Right lobe of liver (tissue), 6 donors: ENCODE measurements at places on chromosomes 2 and 18.

- DNase-seq = no peak
Observed at GRCh38 chr2:150127346-150127990, 360.0 kb downstream of the RND3 start.

DNA sequence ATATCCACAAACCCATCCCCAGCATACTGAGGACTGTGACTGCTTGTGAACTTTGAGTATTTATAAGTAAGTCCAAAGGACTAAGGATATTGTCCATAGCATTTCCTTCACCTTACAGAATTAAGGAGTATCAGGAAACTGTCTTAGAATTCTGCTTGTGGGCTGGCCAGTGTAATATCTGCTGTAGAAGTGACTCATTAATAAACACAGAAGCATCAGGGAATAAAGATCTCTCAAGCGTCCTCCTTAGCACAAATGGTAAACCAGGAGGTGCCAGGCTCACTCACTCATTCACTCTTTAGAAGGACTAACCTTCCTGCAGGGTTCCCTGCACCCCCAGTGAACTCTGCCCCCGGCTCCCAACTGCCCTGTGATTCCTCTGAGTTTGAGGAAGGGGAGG, 31.0 kb downstream of the CCDC68 start:
- no peak for DNase-seq

DNA sequence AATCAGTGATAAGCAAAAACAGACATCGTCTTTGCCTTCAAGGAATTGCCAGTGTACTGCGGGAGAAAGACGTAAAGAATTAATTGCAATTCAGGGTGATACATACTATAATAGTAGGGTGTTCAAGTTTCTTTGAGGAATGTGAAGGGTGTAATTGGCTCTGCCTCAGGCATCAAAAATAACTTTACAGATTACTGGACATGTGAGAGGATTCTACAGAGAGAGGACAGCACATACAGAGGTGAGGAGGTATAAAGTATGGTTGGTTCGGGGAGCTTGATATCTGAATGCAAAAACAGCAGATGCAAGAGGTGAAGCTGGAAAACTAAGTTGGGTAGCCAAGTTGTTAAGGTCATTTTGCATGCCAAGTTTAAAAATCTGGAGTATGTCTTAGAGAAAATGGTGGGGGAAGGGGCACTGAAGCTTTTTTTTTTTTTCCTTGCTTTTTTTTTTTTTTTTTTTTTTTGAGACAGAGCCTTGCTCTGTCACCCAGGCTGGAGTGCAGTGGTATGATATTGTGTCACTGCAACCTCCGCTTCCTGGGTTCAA, 227.5 kb upstream of the FOSL2 start:
- no peak for DNase-seq

DNA sequence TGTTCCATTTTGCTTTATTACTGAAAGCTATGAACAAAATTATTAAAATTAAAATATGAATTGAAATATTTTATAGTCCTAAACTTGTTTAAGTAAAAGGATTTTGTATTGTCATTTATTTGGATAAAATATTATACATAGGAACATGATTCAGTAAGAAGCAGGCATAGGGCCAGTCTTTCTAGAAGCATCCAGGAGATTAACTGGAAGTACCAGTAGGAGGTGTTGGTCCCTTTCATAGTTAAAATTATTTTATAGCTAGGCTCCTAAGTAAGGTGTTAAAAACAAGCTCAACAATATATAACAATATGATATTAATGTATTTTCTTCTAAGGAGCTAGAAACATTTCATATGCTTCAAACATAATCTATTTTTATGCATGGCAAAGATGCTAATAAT, 43.7 kb downstream of the FIGN start:
- DNase-seq = no peak

GRCh38 chr18:33517950-33518349, 60.1 kb upstream of the ASXL3 start:
- no peak for DNase-seq

GRCh38 chr2:54416166-54416813, 39.8 kb upstream of the SPTBN1 start:
- DNase-seq = no peak

DNA sequence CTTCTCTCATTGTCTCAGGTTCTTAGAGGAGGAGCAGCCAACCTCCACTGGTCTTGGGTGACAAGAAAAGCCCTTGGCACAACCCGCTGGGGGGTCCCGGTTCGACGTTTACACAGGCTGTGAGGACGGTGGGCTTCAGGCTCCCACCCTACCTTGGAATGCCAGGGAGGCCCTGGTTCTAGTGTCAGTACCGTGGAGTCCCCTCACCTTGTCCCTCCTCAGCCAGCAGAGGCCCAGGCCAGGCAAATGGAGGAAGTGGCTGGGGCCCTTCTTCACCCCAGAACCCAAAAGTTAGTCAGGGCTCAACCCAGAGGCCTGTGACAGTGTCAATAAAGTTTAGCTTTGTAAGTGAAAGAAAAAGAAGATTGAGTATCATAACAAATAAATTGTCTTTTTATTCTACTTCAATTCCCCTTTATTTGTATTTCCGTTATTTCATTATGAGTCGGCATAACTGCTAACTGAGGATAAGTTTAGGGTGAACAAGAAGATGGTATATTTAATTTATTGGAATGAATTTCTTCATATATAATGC, 62.6 kb upstream of the ZSWIM2 start:
- DNase-seq = no peak

GRCh38 chr18:46672062-46672970, 15.3 kb upstream of the LOXHD1 start:
- no peak for DNase-seq

- DNase-seq = no peak
Observed at GRCh38 chr18:37322492-37323035, 243.0 kb downstream of the CELF4 start.

- DNase-seq = no peak
Observed at GRCh38 chr18:7740821-7741220, 173.7 kb downstream of the PTPRM start.

DNA sequence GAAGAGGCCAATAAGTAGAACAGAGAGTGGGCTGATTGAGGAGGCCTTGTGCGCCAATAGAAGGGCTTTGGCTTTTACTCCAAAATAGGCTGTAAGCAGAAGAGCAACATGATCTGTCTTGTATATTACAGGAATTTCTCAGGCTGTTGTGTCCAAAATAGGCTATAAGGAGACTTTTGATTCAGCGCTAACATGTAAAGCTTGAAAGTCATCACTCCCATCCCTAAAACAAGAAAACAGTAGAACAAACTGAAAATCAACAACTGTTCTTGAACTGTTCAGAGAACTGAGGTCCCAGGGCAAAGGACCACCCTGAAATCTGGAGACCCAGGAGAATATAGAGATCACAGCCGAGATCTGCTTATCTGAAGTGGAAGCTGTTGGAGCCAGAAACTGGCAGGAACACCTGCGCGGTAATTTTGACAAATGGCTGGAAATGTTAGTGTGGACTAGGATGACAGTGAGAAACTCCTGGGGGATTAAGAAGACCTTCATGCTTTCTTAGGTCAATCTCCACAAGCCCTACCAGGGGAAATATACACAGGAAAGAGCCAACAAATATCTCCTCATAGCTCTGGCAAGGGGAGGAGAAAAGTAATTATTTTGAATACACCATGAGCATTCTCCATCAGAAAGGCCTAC, 258.6 kb downstream of the RBM43 start:
- DNase-seq = no peak

DNA sequence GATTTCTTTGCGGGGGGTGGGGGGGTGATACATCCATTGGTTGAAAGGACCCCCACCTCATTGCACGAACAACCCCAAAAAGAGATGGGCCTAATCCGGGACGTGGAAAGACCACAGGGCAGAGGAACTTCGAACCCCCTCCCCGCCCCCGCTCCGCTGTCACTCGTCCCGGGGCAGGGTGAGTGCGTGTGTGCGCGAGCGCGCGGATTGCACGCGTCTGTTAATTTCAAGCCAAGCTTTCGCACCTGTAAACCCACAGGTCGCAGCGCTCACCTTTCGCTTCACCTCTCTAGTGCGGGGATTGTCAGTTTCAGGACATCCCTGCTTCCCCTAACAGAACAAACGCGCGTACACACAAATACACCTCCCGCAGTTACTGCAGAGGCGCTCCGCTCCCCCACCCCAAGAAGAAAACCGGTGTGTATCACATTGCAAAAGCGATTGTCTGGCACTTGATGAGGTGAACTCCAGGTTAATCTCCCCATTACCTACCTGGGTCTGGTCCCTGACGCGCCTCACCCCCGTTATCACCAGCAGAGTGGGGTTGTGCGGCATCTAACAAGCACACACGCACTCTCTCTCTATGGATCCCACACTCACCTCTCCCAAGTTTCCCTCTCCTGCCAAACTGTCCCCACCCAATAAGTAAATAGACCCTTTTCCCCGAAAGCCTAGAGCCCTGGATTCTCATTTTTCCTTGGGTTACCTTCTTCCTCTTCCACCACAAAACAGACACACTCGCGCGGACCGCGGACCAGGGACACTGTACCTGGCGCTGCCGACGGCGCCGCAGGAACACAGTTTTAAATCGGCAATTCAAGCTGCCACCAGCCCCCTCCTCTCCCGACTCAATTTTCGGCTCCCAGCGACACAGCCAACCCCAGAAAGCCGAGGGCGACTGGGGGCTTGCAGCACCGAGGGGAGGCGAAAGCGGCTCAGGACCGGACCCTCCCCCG, 1.0 kb downstream of the CYP26B1 start:
- no peak for DNase-seq

GRCh38 chr18:56316727-56317126, 321.7 kb downstream of the TXNL1 start:
- no peak for DNase-seq

DNA sequence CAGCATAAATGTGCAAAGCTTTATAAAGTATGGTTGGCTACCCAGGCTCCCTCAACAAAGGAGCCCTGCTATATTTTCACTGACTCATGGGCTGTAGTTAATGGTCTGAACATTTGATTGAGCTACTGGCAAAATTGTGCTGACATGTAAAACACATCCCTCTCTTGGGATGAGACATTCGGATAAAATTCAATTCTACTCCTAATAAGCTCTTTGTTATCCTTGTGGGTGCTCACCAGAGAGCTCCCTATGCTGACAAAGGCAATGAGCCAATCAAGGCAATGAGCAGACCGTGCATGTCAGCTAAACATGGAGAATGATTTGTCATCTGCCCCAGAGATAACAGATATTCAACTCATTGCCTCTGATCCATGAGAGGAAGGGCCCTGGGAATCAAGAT, 27.7 kb downstream of the SERPINB8 start:
- DNase-seq = no peak

- DNase-seq = no peak
Observed at GRCh38 chr2:236545814-236546480, 23.7 kb upstream of the ACKR3 start.

- DNase-seq = no peak
Observed at GRCh38 chr2:181070119-181070835, 89.9 kb downstream of the UBE2E3 start.

- no peak for DNase-seq
Observed at GRCh38 chr18:49677762-49678413, 116.0 kb downstream of the LIPG start.

GRCh38 chr2:20490300-20491181, 43.7 kb downstream of the RHOB start:
- no peak for DNase-seq

- no peak for DNase-seq
Observed at GRCh38 chr2:9982248-9982647, 30.8 kb downstream of the GRHL1 start.

- no peak for DNase-seq
Observed at GRCh38 chr2:120174963-120175581, 48.1 kb downstream of the TMEM185B start.

DNA sequence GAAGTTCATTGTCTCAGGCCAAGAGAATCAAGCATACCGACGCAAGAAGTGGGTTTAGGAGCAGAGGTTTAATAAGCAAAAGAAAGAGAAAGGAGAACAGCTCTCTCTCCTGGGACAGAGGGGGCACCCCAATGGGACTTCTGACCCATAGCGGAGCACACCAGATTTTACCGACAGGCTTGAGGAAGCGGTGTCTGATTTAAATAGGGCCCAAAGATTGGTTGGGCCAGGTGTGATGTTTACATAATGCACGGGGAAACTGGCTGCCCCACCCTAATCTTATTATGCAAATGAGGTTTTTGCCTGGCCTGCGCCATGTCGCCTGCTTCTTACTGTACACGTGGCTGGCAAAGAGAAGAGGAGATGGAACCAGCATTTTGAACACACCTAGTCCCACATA, 106.2 kb downstream of the MREG start:
- DNase-seq = no peak

- no peak for DNase-seq
Observed at GRCh38 chr2:174551697-174552096, 45.9 kb downstream of the WIPF1 start.

DNA sequence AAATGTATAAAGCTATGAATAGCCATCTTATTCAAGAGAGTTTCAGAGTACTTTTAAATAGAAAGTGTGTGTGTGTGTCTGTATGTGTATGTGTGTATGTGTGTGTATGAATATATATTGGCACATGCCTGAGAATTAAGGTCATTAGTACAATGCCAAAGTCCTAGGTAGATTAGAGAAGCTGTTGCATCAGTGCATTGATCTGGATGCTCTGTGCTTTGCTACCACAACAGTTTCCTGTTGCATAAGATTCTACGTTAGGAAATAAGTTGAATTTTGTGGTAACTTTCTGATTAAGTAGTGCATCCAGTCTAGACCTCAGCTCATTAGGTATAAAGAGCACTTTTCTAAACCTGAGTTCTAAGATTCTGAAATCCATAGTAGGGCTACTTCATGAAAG, 1102.8 kb upstream of the KLHL29 start:
- DNase-seq = no peak

GRCh38 chr2:189566046-189566445, 14.5 kb downstream of the SLC40A1 start:
- DNase-seq = no peak

- DNase-seq = no peak
Observed at GRCh38 chr2:2847209-2847676, 516.2 kb upstream of the MYT1L start.

DNA sequence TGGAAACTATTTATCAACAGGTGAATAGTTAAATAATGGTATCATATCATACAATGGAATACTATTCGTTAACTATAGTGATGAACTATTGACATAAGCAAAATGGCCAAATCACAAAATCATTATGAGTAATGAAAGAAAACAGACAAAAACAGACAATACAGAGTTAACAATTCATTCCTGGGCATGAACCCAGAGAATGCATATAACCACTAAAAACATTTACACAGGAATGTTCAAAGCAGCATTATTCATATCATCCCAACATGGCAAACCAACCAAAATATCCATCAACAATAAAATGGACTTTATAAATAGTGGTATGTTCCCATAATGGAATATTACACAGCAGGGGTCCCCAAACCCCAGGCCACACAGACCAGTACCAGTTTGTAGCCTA, 131.2 kb upstream of the CYP1B1 start:
- DNase-seq = no peak
